ENCODE measurements at places on chromosomes 7 and 10.

- no peak for DNase-seq
Measured at GRCh38 chr10:9253121-9253520, 1198.6 kb downstream of the GATA3 start.

DNA sequence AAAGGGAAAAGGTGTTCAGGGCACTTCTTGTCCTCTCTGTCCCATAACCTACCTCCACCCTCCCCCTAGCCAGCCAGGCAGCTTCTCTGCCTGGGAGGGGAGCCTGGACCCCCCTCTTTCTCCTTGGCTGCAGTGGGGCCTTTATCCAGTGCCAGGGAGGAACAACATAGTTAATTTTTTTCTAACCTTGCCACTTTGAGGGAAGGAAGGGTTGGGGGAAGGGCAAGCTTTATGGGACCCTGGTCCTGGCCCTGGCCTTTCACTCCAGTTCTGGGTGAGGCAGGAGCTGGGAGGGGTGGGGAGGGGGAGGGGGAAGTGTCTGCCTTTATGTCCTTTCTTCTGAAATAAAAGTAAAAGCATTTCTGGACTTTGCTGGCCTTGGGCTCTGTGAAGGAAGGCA is 4.5 kb downstream of the VGF start:
- DNase-seq = no peak

DNA sequence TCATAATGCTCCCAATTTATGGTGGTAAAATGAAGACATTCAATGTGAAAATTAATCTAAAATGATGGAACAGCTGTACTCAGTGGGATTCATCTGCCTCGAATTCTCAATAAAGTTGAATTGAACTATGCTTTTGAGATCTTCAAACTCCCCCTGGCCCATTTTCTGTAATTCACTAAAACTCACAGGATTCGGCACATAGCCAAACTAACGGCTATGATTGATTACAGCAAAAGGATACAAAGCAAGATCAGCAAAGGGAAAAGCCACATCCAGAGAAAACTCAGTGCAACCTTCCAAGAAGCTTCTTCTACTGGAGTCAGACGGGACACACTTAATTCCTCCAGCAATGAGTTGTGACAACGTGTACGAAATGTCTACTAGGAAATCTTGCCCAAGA is 307.5 kb downstream of the CNTNAP2 start:
- no peak for DNase-seq

DNA sequence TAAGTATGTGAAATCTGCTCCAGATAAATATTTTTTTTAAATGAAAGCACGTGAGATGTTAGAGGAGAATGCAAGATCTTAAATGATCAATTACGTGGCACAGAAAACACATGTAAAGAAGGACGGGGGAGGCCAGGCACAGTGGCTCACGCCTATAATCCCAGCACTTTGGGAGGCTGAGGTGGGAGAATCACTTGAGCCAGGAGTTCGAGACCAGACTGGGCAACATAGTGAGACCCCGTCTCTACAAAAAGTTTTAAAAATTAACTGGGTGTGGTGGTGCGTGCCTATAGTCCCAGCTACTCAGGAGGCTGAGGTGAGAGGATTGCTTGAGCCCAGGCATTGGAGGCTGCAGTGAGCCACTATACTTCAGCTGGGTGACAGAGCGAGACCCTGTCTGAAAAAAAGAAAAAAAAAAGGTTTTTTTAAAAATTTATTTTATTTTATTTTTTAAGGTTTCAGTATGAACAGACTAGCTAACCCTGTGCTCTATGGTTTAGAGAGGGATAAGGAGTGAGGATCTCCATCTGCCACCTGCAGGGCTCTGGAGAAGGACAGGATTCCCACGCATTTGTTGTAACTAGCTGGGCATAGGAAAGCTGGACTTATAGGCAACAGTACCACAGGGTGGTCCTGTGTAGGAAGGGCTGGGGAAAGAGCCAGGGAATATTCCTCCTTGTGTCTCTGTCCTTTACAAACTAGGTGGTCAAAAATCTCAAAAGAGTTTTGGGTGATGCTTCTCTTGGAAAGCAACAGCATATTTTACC is 113.2 kb downstream of the SPAG6 start:
- DNase-seq = no peak

DNA sequence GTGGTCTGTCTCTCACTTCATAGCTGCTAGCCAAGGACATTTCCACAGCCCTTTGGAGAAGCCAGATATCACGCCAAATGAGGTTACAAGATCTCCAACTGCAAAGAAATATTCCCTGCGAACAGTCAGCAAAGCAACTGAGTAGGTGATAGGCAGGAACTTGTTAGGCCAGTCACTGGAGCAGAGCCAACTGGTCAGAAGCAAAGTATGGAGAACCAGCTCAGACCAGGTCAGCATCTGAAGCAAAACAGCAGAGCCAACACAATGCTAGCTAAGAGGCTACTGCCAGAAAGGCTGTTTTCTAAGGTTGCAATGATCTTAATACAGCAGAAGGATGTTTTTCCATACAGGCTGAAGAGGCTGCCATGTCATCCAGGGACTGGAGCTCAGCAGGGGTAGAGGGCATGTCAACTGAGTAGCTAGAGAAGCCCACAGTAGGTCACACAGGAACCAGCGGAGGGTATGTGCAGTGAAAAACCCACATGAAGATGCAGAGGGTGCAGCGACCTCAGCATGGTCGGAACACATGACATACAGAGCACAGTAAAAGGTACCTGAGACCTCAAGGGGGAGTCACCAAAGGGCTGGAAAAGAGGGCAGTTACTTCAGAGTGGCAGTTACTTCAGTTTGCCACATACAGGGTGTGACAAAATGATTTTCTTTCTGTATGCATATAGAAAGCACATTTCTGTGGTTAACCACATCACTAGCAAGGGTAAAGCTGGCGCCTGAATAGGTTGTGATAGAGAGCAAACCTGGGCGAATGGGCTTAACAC is 8.9 kb downstream of the SEC31B start:
- no peak for DNase-seq
